GM03348 (cell line): ENCODE measurements at places on chromosomes 12 and 14.

- DNase-seq: no peak
These were observed 13.7 kb downstream of the COL2A1 start for GRCh38 chr12:47990351-47991105.

DNA sequence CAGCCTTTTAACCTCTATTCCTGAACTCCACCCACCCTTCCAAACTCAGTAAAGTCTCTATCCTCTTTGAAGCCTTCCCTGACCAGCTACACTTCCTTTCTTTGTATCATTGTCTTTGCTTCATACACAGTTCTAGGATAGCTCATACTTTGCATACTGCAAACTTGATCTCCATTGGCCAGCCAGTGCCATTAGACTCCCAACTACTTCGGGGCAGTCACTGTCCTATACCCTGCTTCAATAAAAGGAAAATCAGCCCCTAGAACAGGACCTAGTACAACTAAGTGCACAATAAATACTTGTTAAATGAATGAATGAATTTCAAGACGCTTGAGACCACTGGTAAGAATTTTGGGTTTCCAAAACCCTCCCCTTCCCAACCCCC is 521 bp upstream of the PIP4K2C start:
- DNase-seq: no peak

GRCh38 chr12:84218406-84218805 is 694.2 kb downstream of the SLC6A15 start:
- DNase-seq: no peak

GRCh38 chr14:71190770-71191374 is 283.6 kb downstream of the PCNX1 start:
- no peak for DNase-seq
